Activated CD8-positive, alpha-beta T cell treated with anti-CD3 and anti-CD28 coated beads, Interleukin-2, amount 10 ng/mL, durations not matched to agents 7 days and 5 days (primary cell): ENCODE measurements at places on chromosomes 3 and 15. TPM values are rescaled to one million over a fixed set of nuclear protein-coding genes. Genes with fewer than 3 reads are reported as not detected.

Gene GOLGA8T
- 0.94 TPM for total RNA-seq

Gene MNS1
- 0.47 TPM for total RNA-seq

Gene ZSCAN29
- 32.1 TPM for total RNA-seq

Gene NR2E3
- total RNA-seq, result not detected

Gene LHFPL4
- total RNA-seq, result not detected

Gene NRG4
- not detected for total RNA-seq

Gene TTC21A
- total RNA-seq, result 1.2 TPM

Gene GP5
- total RNA-seq, result 1.4 TPM

Gene DLL4
- not detected for total RNA-seq

Gene PARP16
- 19.3 TPM for total RNA-seq

Gene GOLIM4
- 6.0 TPM for total RNA-seq

Gene GRIP2
- total RNA-seq, result not detected

Gene TM4SF18
- not detected for total RNA-seq

Gene ANKRD63
- total RNA-seq, result not detected

Gene GOLGA8S
- 0.92 TPM for total RNA-seq

Gene SKOR1
- total RNA-seq, result 0.21 TPM

Gene BCL2A1
- total RNA-seq, result 23.1 TPM

Gene NAALADL2
- total RNA-seq, result 0.47 TPM

Gene CCDC33
- not detected for total RNA-seq

Gene APOD
- total RNA-seq, result not detected

Gene LRTM1
- not detected for total RNA-seq

Gene CYP1A2
- total RNA-seq, result not detected

Gene LRRK1
- 0.66 TPM for total RNA-seq

Gene IL17RB
- 0.31 TPM for total RNA-seq

Gene SOX14
- total RNA-seq, result not detected

Gene CYB561D2
- total RNA-seq, result 42.5 TPM

Gene TPRG1
- 1.0 TPM for total RNA-seq

Gene MESP2
- not detected for total RNA-seq

Gene ATP8B4
- 35.9 TPM for total RNA-seq

Gene SLC22A13
- 1.0 TPM for total RNA-seq

Gene CHDH
- 0.05 TPM for total RNA-seq

Gene GATM
- total RNA-seq, result 1.5 TPM

Gene CCDC191
- total RNA-seq, result 2.4 TPM

Gene FETUB
- not detected for total RNA-seq

Gene GPR62
- not detected for total RNA-seq

Gene LINGO1
- total RNA-seq, result not detected

Gene OR5K2
- total RNA-seq, result not detected

Gene UBAP1L
- 4.2 TPM for total RNA-seq

Gene TIGIT
- total RNA-seq, result 17.3 TPM

Gene RHCG
- not detected for total RNA-seq

Gene P2RY1
- 0.37 TPM for total RNA-seq

Gene C2CD4B
- total RNA-seq, result not detected

Gene ZPLD1
- total RNA-seq, result not detected

Gene NRROS
- total RNA-seq, result 39.9 TPM

Gene CNTN4
- not detected for total RNA-seq

Gene AGTR1
- not detected for total RNA-seq

Gene NOX5
- not detected for total RNA-seq

Gene PYGO1
- total RNA-seq, result not detected

Gene HTR3E
- total RNA-seq, result not detected

Gene CAND2
- 0.53 TPM for total RNA-seq
